ENCODE measurements at places on chromosomes 5 and 9.

DNA sequence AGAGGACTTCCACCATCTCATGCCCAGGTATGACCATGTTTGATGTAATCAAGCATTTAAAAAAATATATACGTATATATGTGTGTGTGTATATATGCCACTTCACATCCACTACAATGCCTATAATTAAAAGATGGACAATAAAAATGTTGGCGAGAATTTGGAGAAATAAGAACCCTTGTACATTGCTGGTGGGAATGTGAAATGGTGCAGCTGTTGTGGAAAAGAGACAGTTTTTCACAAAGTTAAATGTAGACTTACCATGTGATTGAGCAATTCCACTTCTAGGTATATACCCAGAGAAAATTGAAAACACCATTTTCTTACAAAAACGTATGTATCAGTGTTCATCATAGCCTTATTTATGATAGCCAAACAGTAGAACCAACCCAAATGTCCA, 229.2 kb upstream of the WWC1 start:
- no peak for DNase-seq

DNA sequence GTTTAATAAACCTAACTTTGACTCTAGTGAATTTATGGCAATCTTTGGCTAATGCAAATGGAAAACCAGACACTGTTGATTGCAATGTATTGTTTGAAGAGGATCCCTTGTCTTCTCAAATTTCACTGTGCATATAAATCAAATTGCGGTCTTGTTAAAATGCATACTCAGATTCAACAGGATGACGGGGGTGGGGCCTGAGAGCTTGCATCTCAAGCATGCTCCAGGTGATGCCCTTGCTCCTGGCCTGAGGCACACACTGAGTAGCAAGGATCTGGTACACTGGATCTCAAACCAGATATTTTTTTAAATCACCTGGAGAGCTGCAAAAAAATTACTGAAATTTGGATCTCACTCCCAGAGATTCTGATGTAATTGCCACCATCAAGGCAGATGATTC, 463.7 kb downstream of the DNAH5 start:
- no peak for DNase-seq

DNA sequence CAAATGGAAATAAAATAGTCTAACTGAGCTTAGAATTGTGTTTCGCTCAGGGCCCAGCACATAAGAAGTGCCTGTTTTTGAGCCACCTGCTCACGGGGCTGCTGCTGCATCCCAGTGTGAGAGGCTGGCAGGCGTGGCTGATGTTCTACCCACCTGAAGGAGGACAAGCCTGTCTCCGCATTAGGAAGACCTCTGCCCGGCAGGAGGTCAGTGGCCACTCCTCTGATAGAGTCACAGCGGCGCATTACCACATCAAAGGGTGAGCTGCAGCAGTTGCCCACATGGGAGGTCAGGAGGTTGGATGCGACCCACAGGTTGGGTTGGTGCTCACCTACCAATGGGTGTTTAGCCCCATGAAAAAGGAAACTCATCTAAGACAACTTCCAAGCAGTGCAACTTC, 3.7 kb upstream of the SLC6A7 start:
- DNase-seq = no peak

- no peak for DNase-seq
Observed at GRCh38 chr5:76755779-76756637, 40.1 kb downstream of the F2R start.

- DNase-seq = peak; percentile 86
Observed at GRCh38 chr9:81032030-81032572, 657.2 kb downstream of the TLE1 start.

All from non-pigmented ciliary epithelial cell (primary cell).